Spinal cord (tissue), 10 donors: ENCODE measurements at places on chromosomes 4 and X. TPM values are rescaled to one million over a fixed set of nuclear protein-coding genes. Genes with fewer than 3 reads are reported as not detected.

- no peak overlapping the region for H3K27ac ChIP-seq
- H3K27me3 ChIP-seq = no peaks in the 10 kb centered on the region
- no peaks in the 10 kb centered on the region for H3K4me1 ChIP-seq
- no peaks in the 10 kb centered on the region for H3K36me3 ChIP-seq
- H3K4me3 ChIP-seq = no peak overlapping the region
These were observed 201.6 kb downstream of the STIM2 start for GRCh38 chr4:27062256-27062655.

- peaks cover 3% of the 10 kb centered on the region for H3K4me1 ChIP-seq
- H3K36me3 ChIP-seq = no peaks in the 10 kb centered on the region
- H3K4me3 ChIP-seq = no peak overlapping the region
- DNase-seq = peak; percentile 37
These were observed 54.5 kb upstream of the HPSE start for GRCh38 chr4:83389037-83389720.

DNA sequence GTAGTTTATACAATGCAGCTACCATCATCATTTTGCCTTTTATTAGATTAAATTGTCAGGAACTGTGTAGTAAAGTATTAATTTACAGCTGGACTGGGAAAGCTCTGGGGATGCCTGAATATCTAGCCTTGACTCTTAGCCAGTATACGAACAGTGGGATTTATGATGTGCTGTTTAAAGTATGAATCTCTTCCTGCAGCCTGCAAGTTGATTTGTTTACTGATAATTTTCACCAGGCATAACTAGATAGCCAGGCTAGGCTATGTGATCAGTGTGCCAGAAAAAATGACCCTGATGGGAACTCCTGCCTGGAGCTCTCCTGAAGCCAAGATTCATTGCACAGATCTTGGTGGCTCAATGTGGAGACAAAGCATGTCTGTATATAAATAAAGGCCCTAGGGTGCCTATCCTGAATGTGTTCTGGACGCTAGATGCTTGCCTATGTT, 119.2 kb downstream of the SCLT1 start:
- DNase-seq = peak; percentile 67
- no peak overlapping the region for H3K4me3 ChIP-seq
- no peaks in the 10 kb centered on the region for H3K4me1 ChIP-seq
- H3K27me3 ChIP-seq = no peaks in the 10 kb centered on the region
- peaks cover 2% of the 10 kb centered on the region for H3K36me3 ChIP-seq

- no peaks in the 10 kb centered on the region for H3K4me1 ChIP-seq
- no peak overlapping the region for H3K27ac ChIP-seq
- H3K4me3 ChIP-seq = no peak overlapping the region
- DNase-seq = no peak
- no peaks in the 10 kb centered on the region for H3K36me3 ChIP-seq
- H3K27me3 ChIP-seq = no peaks in the 10 kb centered on the region
These were observed 147.8 kb upstream of the PAQR3 start for GRCh38 chr4:79087071-79087470.

- peak overlapping the region; percentile 89 for H3K27ac ChIP-seq
- H3K36me3 ChIP-seq = no peaks in the 10 kb centered on the region
- H3K4me1 ChIP-seq = peaks cover 7% of the 10 kb centered on the region
These were observed 152.0 kb upstream of the SLC4A4 start for GRCh38 chr4:71186566-71187403.

GRCh38 chr4:177242651-177243286, 66.9 kb upstream of the NEIL3 start:
- H3K27ac ChIP-seq = no peak overlapping the region
- H3K4me3 ChIP-seq = no peak overlapping the region
- no peak for DNase-seq
- no peaks in the 10 kb centered on the region for H3K4me1 ChIP-seq
- H3K36me3 ChIP-seq = no peaks in the 10 kb centered on the region

DNA sequence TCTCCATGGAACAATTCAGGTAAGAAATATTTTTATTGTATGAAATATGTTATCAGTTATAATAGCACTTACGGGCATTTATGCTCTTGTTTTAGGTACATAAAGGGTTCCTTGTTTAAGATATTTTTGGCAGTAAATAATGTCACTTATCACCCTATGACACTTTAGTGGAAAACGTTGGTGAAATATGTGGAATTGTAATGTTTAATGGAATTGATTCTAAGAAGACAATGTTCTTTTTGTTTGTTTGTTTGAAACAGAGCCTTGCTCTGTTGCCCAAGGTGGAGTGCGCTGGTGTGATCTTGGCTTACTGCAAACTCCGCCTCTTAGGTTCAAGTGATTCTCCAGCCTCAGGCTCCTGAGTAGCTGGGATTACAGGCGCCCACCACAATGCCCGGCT, 17.4 kb downstream of the NPNT start:
- DNase-seq = no peak
- no peaks in the 10 kb centered on the region for H3K4me1 ChIP-seq
- H3K4me3 ChIP-seq = no peak overlapping the region
- no peaks in the 10 kb centered on the region for H3K36me3 ChIP-seq
- H3K27me3 ChIP-seq = no peaks in the 10 kb centered on the region
- H3K27ac ChIP-seq = no peak overlapping the region

The CRLF2 gene
- total RNA-seq = not detected

The MAGED4 gene
- total RNA-seq = 55.2 TPM

The HSD17B13 gene
- total RNA-seq = 0.33 TPM

The BEX4 gene
- total RNA-seq = 106 TPM
